ENCODE measurements at places on chromosomes 11 and 22.

- DNase-seq: no peak
These were observed 57.3 kb upstream of the SCUBE2 start for GRCh38 chr11:9148727-9149126.

- no peak for DNase-seq
These were observed 41.4 kb upstream of the PCF11 start for GRCh38 chr11:83115551-83115950.

DNA sequence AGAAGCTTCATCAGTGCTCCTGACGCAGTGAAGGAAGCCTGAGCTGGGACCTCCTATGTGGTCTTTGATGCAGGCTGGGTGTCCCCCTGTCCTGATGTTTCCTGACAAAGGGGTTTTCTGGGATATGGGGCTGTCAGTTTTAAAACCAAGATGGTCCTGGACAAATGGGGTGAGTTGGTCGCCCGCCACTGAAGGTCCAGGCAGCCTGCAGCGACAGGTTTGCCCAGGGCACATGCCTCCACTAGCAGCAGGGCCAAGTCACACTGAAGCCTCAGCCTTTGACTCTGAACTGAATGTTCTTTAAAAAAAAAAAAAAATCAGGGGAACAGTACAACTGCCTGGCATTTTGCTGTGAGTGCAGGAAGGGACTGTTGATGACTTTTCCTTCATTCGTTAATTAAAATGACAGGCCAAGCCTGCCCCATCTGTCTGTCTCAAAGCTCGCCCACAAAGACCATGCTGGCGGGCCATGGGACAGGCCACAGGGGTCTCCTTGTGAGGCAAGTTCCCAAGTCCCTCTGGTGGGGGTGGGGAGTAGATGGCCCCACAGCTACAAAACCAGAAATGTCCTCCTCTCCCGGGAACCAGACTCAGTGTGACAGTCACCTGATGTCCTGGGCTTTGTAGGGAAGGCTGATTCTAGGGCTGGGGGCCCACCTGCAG, 274.8 kb downstream of the CTTN start:
- DNase-seq: no peak

DNA sequence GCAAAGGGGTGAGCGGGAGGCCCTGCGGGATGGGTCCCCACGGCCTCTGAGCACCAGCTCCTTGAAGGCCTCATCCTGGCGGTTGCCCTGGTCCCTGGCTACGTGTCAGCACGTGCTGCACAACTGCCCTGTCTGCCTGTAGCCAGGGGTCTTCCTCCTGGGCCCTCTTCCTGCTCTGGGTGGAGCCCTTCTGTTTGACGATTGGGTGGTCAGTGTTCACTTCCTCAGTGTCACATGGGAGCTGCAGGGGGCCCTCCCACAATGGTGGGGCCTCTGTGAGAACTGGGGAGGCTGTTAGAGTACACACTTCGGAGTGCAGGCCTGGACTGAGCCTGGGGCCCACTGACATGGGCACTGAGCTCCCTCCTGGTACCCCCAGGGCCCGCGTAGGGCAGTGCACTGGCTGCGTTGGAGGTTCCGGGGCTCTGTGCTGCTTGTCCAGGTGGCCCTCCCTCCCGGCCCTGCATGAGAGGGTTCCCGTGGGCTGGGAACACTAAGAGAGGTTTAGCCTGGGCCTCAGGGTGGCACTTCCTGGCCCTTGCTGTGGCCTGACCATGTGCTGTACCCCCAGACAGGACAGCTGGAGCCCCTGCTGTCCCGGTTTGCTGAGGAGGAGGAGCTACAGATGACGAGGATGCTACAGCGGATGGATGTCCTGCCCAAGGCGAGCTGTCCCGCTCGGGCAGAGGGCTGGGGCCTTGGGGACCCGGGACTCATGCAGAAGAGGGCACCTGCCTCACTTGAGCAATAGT, 13.8 kb downstream of the DGCR6L start:
- DNase-seq: no peak

DNA sequence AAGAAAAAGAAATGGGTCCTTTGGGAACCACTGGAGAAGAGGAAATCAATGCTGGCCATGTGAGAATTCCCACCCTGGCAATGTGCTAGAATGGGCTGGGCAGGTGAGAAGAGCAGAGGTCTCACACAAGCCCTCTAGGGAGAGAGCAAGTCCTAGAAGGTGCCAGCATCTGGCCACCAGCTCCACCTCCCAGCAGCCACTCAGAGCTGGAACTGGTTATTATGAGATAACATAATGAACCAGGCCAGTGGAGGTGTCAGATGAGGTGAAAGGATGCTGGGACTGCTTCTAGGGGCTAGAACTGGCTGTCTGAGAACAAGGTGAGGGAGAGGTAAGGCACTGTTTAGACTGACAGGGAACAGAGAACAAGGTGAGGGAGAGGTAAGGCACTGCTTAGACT, 29.3 kb downstream of the NEFH start:
- no peak for DNase-seq

DNA sequence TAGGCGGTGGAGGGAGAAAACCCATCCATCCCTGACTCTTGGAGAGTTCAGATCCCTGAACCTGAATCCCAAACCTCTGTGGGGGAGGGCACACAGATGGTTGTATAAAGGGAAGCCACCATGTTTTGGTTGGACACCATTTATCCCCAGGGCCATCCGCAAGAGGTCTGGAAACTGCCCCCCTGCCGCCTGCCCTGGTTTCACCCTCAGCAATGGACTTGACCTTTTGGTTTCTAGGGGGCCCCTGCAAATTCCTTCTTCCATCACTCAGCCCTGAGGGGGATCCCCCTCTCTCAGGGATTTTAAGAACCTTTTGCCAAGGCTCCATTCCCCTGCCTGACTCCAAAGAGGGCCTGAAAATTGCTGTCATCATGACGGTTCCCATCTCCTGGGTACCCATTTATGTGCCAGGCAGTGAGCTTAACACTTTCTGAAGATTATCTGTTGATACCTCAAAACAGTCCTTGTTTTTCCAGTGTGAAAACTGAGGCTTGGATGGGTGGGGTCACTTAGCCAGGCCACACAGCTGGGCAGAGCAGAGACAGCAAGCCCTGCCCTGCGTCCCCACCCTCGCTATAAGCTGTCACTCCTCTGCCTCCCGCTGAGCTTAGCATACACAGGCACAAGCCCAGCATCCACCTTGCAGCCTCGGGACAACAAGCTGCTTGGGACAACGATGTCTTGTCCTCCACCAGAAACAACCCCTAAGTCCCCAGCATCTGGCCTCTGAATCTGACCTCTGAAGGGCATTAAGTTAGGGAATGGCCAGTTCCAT, 33.2 kb upstream of the CRYBB3 start:
- no peak for DNase-seq

DNA sequence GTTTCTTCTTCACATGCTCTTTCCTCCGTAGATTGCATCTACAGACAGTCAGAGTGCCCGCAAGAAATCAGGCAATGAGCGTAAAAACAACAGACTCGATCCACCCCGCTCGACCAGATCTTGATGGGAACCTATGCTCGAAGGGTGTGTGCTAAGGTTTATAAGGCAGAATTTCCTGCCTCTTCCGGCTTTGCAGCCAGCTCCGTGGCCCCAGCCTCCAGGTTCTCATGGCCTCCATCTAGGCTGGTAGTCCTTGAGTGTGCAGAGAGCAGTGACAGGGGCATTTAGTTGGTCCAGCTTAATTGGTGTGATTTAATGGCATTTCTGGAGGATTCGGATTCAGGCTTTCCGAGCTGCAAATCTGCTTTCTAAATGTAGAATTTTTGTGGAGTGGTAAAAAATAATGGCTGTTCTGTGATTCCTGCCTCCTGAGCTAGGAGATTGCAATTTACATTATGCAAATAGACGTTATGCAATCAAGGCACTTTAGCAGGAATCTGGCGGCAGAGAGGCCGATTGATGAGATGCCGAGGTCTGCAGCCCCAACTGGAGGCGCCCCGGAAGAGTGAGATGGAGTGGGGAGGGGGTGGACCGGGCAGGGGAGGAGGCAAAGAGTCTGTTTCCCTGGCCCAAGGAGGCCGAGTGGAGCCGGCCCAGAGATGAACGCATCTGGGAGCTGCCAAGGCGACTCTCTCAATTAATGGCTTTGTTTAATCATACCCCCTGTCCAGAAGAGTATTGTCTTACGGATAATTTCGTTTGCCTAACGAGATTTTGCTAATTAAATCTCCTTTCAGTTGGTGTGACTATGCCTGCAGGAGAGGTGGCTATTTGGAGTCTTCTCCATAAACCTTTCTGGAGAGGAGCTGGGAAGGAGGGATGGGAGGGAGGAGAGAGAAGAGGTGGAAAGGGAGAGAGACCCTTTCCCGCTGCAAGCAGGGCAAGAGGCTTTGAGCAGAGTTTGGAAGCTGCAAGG, 75.3 kb downstream of the PKNOX2 start:
- DNase-seq: no peak

DNA sequence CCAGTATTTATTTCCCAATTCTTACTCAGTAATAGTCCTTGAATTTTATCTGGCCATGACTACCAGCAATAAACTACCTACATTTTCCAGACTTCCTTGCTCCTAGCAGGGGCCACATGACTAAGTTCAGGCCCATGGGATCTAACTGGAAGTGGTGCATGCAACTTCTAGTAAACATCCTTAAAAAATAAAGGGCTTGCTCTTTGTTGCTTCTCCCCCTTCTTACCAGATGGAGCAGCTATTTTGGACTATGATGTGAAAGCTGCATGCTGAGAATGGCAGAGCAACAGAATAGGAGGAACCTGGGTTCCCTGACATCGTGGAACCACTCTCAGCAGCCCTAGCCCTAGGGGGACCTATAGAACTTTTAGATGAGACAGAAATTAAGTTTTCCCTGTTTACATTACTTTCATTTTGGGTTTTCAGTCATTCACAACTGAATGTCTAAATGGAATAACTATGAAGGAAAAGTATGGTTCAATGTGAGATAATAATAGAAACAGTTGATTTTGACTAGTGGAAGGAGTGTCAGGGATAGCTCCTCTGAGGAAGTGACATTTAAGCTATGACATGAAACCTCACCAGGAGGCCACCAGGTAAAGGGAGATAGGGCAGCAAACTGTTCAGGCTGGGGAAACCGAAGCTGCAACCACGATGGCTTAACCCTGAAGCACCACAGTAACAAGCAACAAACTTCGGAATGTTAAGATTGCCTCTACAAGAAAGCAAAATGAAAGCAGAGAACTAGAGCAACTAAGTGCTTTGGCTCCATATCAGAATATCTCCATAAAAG, 48.9 kb downstream of the PHF21A start:
- peak; percentile 57 for DNase-seq

- no peak for DNase-seq
These were observed 596.0 kb downstream of the INSC start for GRCh38 chr11:15710580-15711275.

GRCh38 chr11:126925321-126926093, 75.1 kb downstream of the KIRREL3 start:
- peak; percentile 18 for DNase-seq

DNA sequence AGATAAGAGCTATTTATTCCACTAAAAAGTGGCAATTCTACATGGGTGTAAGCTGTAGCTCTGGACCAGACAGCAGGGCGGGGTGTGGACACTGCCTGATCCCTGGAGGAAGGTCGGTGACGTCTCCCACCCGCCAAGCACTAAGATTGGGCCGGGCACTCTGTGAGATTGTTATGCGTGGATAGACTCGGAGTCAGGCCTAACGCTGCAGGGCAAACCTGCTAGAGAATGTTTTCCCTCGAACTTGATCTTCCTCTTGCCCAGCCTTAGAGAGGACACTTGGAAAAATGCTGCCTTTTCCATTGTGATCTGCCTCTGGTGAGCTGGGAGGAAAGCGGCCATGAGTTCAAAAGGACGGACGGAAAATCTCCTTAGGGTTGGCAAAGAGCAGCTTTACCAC, 1273.4 kb downstream of the TBC1D22A start:
- DNase-seq: no peak

- peak; percentile 5 for DNase-seq
These were observed 55.5 kb downstream of the CLPB start for GRCh38 chr11:72378704-72379383.

- DNase-seq: no peak
These were observed 1.2 kb downstream of the TSPAN32 start for GRCh38 chr11:2302896-2303626.

- no peak for DNase-seq
These were observed 122.3 kb downstream of the BRD1 start for GRCh38 chr22:49705216-49705971.

- DNase-seq: peak; percentile 85
These were observed 32.4 kb downstream of the ZC3H12C start for GRCh38 chr11:110125632-110126031.

DNA sequence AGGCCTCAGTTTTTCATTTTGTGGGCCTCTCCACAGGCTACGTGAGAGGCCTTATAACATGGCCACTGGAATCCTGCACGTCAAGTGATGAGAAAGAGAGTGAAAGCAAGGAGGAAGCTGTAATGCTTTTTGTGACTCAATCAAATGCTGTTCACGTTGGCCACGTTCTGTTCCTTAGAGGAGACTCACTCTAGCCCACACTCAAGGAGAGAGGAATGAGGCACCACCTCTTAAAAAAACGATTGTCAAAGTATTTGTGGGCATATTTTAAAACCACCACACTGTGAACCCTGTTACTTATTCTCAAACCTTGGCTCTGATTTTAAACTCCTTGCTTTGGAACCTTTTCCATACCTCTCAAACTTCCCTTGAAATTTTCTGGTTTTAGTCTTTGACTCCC, 705.0 kb downstream of the NELL1 start:
- no peak for DNase-seq

GRCh38 chr11:35623621-35624168, 5.4 kb downstream of the FJX1 start:
- DNase-seq: peak; percentile 81

DNA sequence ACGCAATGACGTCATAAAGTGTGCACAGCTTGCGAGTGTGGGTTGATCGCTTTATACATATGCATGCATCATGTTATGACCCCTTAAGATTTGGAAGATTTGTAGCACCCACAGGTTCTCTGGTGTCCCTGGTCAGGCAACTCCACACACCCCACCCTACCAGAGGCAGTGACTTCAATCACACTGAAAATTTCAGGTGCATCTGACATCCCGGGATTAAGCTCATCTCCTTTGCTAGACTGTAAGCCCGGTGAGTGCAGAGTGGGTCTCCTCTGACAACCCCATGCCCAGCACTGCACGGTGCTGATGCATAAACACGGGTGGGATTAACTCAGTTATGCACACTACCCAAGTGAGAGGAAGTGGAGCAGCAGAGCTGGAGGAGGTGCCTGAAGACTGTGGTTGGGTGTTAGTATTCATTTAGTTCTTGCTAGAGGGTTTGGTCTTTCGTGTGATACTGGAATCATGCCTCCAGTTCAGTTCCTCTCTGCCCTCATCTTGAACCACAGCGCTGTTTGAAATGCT, 6.5 kb downstream of the ARSA start:
- DNase-seq: no peak

- DNase-seq: peak; percentile 78
These were observed at the start of gene BACE1 for GRCh38 chr11:117316197-117316961. Gene BACE1 (minus strand): TSS chr11:117316256. CDS start chr11:117315795, 461 bp downstream.

GRCh38 chr11:27460158-27460978, 12.2 kb downstream of the LGR4 start:
- DNase-seq: no peak

GRCh38 chr22:50569896-50570535, 7.3 kb upstream of the SYCE3 start:
- no peak for DNase-seq
